Amniotic epithelial cell (primary cell): ENCODE measurements at places on chromosomes 11 and 22.

DNA sequence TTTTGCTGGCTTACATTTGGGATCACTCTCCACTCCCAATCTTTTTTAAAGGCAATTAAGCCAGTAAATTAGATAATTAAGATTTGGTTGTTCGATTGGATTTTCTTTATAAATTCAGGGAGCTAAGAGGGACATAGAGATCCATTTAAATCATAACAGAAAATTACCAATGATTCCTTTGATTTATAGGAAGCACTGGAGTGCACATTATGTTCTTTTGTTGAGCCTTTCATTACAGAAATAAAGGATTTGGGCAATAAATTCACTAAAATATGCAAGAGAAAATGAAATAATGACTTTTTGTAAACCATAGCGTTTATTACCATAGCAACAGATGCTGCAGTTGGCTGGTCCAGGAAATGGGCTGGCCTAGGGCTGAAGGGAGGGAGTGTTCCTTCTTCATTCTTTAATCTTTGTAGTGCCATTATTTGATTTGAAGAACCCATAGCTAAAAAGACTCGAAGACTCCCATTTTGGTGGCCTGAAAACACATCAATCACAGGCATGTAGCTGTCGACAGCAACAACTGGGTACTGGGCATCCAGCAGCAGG, 73.0 kb downstream of the C2CD3 start:
- DNase-seq = no peak

GRCh38 chr11:88521399-88521798, 183.9 kb upstream of the CTSC start:
- DNase-seq = peak; percentile 36

- peak; percentile 39 for DNase-seq
Observed at GRCh38 chr11:110710628-110711381, 1.4 kb downstream of the ARHGAP20 start.

DNA sequence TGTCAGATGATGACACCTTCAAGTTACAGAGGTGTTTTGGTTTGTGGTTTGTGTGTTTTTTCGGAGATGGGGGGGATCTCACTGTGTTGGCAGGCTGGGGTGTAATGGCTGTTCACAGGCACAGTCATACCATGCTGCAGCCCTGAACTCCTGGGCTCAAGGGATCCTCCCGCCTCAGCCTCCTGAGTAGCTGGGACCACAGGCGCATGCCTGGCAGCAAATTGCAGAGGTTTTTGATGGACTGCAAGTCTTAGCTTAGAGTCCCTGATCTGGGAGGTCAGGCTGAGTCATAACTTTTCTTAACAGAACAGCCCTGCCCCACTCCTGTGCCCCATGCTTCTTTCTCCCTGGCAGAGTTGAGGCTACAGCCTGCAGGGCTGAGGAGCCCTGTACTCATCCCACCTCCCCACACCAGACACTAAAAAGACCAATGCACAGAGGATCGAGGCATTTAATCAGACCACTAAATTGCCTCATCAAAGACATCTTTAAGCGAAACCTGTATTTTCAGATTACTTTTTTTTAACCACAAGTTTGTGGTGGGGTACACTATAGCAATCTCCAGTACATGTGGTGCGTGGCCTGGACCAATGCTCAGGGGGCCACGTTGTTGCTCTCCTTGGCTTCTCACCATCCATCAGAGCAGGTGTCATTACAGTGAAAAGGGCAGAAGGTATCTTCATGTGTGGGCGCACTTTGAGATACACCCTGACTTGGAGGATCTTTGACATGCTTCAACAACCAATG, 17.1 kb upstream of the ADORA2A start:
- DNase-seq = peak; percentile 81
